GM03348 (cell line): ENCODE measurements at places on chromosomes 16 and 17.

DNA sequence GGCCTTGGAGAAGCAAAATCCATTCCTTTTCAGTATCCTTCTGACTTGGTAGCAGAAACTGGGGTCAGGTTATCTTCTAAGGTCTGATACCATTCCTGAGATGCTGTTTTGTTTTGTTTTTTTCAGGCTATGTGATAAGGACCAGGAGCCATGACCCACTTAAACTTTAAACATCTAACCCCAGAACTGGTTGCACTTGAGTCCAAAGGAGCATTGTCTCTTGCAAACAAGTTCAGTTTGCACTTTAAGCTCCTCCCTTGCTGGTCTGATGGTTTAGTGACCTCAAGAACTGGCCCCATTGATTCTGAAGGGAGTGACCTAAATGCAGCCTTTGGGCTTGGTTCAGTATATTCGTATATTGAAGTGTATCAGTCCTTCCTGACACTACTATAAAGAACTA, 75.2 kb downstream of the ERCC4 start:
- no peak for DNase-seq

- no peak for DNase-seq
Measured at GRCh38 chr17:17221329-17221728, 15.2 kb upstream of the PLD6 start.

DNA sequence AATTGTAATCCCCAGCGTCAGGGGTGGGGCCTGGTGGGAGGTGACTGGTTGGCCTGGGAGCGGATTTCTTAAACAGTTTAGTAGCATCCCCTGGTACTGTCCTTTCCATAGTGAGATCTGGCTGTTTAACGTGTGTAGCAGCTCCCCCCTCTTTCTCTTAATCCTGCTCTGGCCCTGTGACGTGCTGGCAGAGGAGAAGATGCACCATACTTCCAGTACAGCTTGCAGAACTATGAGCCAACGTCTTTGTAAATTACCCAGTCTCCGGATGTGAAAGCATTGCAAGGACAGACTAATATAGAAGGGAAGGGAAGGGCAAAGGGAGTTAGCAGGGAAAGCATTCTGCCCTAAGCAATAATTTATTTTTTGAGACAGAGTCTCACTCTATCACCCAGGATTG, 83.9 kb downstream of the RMI2 start:
- no peak for DNase-seq

GRCh38 chr17:52048137-52048898, 110.2 kb downstream of the CA10 start:
- DNase-seq, result no peak

DNA sequence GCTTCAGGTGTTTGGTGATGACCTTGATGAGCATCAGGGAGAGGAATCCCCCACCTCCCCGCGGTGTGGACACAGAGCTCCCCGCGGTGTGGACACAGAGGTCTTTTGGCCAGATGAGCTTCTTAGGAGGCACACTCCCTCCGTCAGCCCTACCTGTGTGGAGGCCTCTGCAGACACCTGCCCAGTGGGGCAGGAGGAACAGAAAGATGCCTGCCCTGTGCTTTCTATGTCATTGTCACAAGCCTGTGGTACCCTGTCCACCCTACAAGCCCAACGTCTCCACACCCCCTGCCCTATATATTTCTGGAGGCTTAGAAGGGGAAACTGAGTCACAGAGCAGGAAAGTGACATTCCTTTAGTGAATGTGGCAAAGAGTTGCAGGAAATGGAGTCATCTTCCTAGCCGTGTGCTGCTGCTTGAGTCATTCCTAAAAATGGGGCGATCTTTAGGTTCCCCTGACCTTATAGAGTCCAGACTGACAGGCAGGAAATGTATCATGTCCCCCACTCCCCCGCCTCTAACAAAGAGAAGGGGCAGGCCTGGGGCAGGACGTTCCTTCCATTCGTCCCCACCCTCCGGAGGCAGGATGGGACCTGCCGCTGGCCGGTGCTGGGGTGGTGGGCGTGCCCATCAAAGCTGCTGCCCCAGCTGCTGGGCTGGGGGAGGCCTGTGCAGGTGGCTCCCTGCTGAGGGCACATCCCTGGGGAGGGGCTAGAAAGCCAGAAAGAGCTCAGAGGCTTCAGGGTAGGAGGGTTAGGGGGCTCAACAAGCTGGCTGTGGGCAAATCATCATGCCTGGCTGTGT, 1.0 kb upstream of the C16orf74 start:
- no peak for DNase-seq

GRCh38 chr16:5615868-5616642, 518.5 kb upstream of the EEF2KMT start:
- peak; percentile 72 for DNase-seq

GRCh38 chr17:74864866-74865395, 5.2 kb upstream of the GRIN2C start:
- DNase-seq, result peak; percentile 87

GRCh38 chr17:49439673-49440571, 25.2 kb upstream of the PHB1 start:
- no peak for DNase-seq

- DNase-seq, result no peak
Measured at GRCh38 chr16:66840883-66841282, 3.3 kb upstream of the CA7 start.

DNA sequence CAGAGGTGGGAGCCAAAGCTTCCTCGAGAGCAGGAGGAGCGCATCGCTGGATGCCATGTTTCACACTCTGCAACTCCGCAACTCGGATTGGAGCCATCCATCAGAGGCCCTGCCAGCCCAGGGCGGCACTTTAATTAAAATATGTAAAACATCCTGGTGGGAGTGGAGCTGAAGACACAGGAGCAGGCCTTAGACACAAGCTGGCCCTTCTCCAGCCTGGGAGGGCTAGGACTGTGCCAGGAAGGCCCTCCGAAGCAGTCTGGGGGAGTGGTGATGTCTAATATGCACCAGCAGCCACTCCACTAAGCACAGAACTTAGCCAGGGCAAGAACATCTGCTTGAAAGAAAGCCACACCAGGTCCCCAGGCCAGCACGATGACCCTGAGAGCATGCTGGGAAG, 5.8 kb upstream of the CCDC182 start:
- DNase-seq, result no peak

- DNase-seq, result peak; percentile 42
Measured at GRCh38 chr16:20899477-20900298, 470 bp downstream of the DCUN1D3 start.

- no peak for DNase-seq
Measured at GRCh38 chr16:78778101-78779004, 678.9 kb downstream of the WWOX start.

DNA sequence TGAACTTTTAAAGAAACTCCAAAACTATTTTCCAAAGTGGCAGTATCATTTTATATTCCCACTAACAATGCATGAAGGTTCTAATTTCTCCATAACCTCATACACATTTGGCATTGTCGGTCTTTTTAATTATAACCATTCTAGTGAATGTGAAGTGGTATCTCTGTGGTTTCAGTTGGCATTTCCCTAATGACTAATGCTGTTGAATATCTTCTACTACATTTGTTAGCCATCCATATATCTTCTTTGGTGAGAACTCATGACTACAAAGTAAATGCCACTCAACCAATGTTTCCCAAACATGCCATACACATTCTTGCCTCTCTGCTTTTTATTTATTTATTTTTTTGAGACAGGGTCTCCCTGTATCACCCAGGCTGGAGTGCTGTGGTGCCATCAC, 31.7 kb upstream of the TAOK1 start:
- DNase-seq, result no peak

- no peak for DNase-seq
Measured at GRCh38 chr16:30567991-30568638, 3.4 kb downstream of the ZNF688 start.

GRCh38 chr17:56679115-56679776, 85.7 kb downstream of the NOG start:
- DNase-seq, result peak; percentile 65

GRCh38 chr17:44765965-44766364, 7.2 kb downstream of the ADAM11 start:
- no peak for DNase-seq

DNA sequence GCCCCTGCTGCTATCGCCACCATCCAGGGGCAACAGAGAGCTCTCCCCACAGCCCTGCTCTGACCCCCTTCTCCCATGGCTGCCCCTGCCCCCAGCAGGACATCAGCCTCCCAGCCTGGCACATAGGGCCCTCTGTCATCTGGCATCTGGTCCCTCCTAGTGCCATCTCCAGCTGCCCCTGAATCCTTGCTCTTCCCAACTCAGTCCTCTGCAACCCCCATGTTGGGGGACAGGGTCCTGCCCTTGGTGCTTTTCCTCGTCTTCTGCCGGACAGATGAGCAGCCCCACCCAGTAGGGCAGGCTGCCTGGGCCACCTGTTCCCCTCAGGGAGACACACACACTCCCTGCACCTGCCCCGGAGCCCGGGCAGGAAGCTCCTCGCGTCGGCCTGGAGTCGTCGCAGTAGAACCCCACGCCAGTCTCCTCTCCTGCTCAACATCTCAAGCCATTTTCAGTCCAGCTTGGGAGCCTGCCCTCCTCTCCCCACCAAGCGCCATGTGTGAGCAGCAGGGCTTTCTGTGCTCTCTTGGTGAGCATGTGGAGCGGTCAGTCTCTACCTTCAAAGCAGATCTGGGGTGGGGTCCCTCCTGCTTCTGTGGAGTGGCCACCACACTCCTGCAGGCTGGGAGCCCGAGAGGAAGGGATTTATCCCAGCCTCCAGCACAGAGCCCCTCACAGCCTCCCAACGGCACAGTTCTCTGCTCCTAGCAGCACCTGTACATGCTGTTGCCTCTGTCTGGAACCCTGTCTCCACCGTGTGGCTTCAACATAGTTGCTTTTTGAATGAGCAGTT, 28.2 kb downstream of the TNFRSF13B start:
- DNase-seq, result no peak

GRCh38 chr17:78383725-78384471, 5.4 kb downstream of the PGS1 start:
- peak; percentile 91 for DNase-seq

DNA sequence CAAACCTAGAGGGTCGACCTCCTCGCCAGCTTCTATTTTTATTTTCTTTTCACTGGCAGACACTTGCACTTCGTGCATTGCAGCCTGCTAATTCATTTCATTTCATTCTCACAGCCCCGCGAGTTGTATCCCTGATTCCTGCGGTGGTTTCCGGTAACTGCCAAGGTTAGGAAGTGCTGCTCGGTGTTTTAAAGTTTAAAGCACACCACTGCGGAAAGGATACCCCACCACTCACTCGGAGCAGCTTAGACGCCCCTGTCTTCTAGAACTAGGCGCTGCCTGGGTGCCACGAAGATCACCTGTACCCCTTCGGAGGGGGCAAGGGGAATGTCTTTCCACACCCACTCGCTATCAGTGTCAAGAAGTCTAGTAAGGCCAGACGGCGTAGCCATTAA, 509 bp downstream of the CNEP1R1 start:
- no peak for DNase-seq

- DNase-seq, result no peak
Measured at GRCh38 chr17:27386206-27387075, 69.8 kb upstream of the KSR1 start.

- no peak for DNase-seq
Measured at GRCh38 chr17:78524870-78525510, 52.2 kb downstream of the DNAH17 start.

DNA sequence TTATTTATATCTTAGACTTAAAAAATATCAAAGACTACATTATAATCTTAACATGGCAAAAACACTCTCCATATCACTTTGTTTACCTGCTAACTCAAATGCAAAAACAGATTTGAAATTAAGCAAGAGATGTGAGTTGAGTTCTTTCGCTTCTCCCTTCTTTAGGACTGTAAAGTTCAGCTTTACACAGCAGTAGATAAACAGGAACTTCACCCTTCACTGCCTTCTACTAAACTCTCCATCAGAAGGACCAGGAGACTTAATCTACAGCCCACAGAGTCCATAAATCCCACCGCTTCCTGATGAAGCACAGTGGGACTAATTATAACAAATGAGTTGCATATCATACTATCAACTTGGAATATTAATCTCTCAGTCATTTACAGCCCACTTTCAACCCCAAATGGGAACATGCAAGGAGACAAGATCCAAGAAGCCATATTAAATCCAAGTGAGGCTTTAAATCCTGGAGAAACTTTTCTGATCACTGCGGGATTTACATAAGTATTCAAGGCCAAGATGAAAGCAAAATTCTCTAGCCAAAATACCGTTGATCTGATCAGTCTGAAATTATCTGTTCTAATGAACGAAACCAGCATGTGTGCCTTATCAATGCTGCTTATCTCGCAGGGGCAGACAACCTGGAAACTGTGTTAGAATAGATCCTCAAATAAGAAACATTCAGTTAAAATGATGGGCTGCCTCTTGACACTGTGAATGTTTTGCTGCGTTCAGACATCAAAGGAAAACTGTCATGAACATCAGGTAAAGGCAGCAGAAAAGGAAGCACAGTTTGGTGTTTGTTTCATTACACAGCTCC, 1.6 kb downstream of the AMFR start:
- DNase-seq, result no peak

GRCh38 chr17:65780111-65780510, 218.7 kb upstream of the AXIN2 start:
- no peak for DNase-seq

GRCh38 chr16:54697677-54698076, 233.0 kb upstream of the IRX5 start:
- no peak for DNase-seq

DNA sequence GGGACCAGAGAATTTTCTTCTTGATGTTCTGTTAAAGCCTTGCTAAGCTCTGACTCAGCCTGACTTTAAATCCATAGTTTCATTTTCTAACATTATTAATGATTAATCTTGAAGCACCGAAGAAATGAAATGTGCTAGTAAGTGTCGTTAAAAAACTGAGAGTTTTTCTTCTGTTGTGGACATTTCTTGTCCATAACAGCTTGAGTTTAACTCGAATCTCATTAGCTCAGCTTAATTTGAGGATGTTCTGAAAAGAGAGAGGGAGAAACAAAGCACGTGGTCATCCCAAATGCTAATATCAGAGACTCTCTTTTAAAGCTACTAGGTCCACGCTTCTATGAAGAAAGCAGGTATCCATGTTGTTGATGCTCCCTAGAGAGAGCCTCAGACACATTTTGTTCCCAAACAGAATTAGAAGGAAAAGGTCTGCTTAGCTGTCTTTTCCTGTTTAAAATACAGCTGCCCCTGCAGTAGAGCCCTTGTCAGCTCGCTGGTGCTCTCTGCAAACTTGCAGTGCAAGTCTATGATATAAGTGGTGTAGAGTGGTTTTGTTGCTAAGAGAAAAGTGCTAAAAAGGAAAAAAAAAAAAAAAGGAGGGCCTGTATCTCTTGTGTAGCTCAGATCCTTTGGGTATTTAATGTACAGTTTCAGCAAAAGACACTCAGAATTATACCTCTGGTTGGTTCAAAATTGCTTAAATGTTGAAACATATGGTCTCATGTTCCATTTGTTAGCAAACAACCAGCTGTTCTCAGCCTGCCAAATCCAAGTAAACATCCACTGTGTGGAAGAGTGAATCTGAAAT, 191.1 kb upstream of the TBX2 start:
- no peak for DNase-seq
